GM06990 (cell line): ENCODE measurements at places on chromosomes 6 and 20.

GRCh38 chr6:150639823-150640331 lies 40.2 kb downstream of the PLEKHG1 start:
- no peak for DNase-seq

DNA sequence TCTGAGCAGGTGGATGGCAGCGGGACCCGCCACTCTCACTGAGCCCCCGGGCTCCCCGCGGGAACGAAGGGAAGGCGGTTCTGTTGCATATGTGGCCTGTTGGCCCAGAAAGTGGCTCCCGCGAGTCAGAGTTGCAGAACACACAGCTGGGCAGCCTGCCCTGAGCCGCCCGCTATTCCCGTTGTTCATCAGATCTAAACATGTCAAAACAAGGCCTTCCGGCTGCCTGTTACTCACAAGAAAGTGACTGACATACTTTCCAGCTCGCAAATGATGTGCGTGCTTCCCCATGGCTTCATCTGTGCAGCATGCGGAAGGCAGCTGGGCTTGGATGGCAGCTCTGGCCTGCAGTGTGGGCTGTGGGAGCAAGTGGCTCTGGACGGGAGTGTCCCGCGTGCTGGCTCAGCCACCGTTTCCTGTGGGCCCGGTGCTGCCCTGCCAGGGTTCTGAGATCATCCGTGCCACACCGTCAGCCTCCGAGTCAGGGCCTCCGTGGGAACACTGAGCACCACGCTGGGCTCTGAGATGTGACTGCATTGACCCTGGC lies 227.3 kb downstream of the ERMARD start:
- no peak for DNase-seq

DNA sequence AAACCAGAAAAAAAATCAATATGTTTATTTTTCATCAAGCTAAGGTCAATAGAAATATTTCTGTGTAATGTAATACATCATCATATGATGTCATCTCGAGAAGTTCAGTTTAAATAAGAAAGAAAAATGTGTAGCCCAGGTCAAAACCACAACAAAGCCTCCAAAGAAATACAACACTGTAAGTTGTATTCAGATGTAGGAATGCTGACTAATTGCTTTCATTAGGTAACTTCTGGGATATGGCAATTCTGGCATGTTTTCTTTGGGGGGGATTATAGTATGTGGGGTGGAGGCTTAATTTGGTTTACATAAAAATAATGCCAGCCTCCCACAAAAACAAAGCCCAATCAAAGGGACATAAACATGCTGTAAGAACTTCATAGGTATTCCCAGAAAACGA lies 881.8 kb upstream of the CITED2 start:
- DNase-seq, result no peak

GRCh38 chr20:60857708-60858107 lies 394.4 kb upstream of the CDH4 start:
- no peak for DNase-seq

- DNase-seq, result no peak
Observed at GRCh38 chr6:56025795-56026194, 150.4 kb upstream of the BMP5 start.

GRCh38 chr6:75602246-75603105 lies 796 bp downstream of the SENP6 start:
- peak; percentile 77 for DNase-seq

- DNase-seq, result no peak
Observed at GRCh38 chr20:40325006-40325568, 363.9 kb downstream of the MAFB start.

DNA sequence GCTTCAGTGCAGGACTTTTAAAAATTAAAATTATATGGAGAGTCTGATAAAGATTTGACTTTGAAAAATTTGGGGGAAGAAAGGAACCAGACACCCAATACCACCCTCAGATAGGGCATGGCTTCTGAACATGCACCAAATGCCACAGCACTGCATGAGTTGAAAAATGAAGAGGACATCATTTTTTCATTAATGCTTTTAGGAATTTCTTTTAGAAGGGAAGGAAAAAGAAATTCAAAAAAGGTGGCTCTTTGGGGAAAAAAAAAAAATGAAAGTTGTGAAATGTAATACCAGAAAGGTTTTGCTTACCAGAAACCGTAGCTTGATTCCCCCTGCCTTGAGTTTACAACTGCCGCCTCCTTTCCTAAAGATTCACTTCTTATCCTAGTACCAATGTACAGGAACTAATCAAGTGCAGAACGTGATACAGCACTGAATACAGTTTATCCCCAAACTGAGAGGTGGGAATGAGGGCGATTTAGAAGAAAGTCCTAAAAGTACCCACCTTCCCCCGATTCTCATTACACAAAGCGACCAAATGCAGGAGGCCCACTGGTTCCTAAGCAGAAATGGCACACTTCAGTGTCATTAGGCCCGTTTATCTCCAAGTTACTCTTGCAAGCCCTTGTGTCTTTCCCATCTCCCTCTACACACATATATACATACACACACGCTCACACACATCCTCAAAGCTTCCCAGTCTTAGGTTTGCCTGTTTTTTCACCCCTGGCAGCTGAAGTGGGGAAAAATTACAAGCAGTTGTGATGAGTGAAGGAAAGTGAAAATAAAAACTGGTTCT lies 2.8 kb downstream of the PPP1R10 start:
- DNase-seq, result no peak

GRCh38 chr20:21505810-21506530 lies 7.9 kb downstream of the NKX2-2 start:
- DNase-seq, result no peak

- DNase-seq, result no peak
Observed at GRCh38 chr20:38890497-38890818, 35.8 kb upstream of the FAM83D start.

DNA sequence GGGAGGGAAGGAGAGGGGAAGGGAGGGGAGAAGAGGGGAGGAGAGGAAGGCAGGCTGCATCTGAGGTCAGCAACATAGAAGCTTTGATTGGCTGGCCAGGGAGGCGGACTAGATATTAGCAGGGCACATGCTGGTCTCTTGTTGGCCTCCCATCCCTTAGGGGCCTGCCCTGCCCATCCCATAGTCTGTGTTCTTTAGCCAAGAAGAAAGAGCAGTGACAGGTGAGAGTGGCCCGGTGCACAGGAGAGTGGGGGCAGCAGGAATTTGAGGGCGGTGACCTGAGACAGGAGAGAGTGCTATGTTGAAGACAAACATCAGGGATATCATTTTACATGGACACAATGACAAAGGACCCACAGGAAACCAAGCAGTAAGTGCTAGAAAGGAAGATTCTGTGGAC lies 413.5 kb downstream of the SYNE1 start:
- no peak for DNase-seq

DNA sequence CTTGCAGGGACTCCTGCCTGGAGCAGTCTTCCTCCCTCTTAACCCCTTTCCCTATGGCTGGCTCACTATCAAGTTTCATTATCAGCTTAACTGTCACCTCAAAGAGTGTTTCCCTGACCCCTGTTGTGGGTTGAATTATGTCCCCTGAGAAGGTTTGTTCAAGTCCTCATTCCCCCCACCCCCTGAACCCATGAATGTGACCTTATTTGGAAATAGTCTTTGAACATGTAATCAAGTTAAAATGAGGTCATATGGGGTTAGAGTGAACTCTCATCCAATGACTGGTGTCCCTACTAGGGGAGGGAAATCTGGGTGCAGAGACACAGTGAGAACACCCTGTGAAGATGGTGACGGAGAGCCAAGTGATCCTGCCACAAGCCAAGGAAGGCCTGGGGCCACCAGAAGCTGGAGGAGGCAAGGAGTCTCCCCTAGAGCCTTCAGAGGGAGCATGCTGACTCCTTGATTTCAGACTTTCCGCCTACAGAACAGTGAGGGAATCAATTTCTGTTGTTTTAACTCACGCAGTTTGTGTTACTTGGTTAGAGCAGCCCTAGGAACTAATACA lies 165.2 kb upstream of the TOP1 start:
- DNase-seq, result no peak
